Stimulated activated CD8-positive, alpha-beta memory T cell treated with anti-CD3 and anti-CD28 coated beads, Interleukin-4, amount 100 ng/mL, for 24 hours (primary cell): ENCODE measurements at places on chromosomes 1 and 21.
A peak's percentile ranks its signal among the peaks of the same experiment; 100 is the strongest.

GRCh38 chr21:39666681-39667315, 54.1 kb downstream of the B3GALT5 start:
- no peak for DNase-seq

GRCh38 chr1:36520771-36521420, 38.2 kb upstream of the CSF3R start:
- no peak for DNase-seq

DNA sequence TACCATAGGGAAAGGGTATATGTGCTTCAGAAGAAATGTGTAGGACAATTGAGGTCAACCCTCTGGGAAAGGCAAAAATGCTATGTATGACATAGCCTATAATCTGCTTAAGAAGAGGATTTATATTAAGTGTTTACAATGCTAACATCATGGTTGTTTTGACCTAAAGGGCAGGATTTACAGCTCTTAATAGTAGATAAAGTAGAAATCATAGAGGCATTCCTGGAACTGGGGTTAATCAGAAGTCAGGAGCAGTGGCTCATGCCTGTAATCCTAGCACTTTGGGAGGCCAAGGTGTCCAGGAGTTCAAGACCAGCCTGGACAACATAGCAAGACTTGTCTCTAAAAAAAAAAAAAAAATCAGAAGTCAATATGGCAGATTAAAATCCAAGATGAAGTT, 8.7 kb upstream of the RPL11 start:
- no peak for DNase-seq

GRCh38 chr1:179310291-179310690, 16.7 kb downstream of the SOAT1 start:
- no peak for DNase-seq

GRCh38 chr1:246930830-246931548, 759 bp downstream of the AHCTF1 start:
- peak; percentile 31 for DNase-seq

- DNase-seq: no peak
These were observed 190.4 kb downstream of the ZBTB18 start for GRCh38 chr1:244241438-244241837.

- no peak for DNase-seq
These were observed 374.9 kb downstream of the HHAT start for GRCh38 chr1:210703593-210703992.

- DNase-seq: no peak
These were observed 42.4 kb downstream of the TTC39A start for GRCh38 chr1:51287966-51288365.

- DNase-seq: no peak
These were observed 98.9 kb downstream of the DMRTB1 start for GRCh38 chr1:53557830-53558738.

- no peak for DNase-seq
These were observed 292.9 kb downstream of the LTN1 start for GRCh38 chr21:28699596-28700259.

DNA sequence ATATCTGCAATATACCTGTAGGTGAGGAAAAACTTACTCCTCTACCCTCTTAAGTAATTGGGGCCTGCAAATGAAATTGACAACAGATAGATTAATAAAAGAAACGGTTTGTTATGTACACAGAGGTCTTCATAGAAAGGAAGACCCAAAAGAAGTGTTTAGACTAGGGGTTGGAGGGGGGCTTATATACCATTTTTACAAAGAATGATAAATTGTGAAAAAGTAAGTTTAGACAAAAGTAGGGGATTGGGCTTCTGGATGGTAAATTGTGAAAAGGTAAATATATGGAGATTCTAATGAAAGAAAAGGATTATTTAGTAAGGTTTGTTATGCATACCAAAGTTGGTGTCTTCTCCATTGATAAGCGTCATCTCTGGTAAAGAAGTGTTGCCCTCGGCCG, 73.2 kb upstream of the KIAA1614 start:
- DNase-seq: no peak

DNA sequence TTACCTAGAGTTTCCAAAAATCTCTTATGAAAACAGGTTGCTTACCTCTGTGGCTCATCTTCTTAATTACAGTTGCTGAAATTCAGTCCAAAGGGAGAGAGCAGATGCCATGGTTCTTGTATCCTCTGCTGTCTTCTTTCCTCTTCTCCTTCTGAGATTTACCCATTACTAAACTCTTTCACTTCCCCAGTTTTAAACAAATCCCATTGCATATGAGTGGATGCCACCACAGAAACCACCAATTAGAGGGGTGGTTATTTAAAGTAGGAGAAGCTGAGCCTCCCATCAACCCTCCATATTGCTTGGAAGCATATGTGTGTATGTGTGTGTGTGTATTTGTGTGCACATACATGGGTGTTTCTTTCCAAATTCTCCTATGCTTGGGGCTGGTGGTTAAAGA, 128.5 kb upstream of the KCNK1 start:
- DNase-seq: no peak

DNA sequence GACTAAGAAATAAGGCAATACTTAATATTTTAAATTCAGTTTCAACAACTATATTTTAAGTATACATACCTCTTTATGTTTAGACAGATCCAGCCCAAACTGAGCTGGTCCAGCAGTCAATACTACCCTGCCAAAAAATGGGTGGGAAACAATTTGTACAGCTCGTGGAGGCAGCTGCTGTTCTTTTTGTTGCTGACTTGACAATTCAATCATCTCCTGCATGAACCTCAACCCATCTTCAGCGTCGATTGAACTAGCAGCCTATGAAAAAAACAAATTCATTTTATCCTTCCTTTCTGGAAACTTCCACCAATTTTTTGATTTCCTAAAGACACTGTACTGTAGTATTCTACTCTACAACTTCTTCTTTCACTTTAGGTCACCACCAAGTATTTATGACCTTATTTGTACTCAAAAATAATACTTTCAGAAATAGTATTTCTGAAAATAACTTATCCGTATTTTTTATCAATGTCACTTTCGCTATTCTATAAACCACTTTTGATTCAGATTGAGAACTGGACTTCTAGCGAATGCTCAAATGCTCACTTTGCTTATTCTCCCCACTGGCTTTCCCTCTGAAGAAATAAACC, 46.5 kb downstream of the EDEM3 start:
- DNase-seq: no peak

DNA sequence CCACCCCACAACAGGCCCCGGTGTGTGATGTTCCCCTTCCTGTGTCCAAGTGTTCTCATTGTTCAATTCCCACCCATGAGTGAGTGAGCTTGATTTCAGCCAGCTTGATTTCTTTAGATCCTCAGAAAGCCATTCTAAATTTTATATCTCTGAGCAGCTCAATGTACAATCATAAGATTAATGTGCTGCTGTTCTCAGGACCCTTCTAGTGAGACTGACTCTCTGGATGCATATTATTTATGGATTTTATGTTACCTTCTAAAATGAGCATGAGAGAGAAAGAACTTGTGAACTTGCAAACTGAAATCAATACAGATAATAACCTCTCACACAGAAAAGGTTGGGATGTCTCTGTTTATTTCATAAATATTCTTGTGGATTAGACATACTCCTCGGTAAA, 1133.5 kb upstream of the TMPRSS15 start:
- no peak for DNase-seq

GRCh38 chr1:165717918-165718515, 19.7 kb upstream of the ALDH9A1 start:
- no peak for DNase-seq

DNA sequence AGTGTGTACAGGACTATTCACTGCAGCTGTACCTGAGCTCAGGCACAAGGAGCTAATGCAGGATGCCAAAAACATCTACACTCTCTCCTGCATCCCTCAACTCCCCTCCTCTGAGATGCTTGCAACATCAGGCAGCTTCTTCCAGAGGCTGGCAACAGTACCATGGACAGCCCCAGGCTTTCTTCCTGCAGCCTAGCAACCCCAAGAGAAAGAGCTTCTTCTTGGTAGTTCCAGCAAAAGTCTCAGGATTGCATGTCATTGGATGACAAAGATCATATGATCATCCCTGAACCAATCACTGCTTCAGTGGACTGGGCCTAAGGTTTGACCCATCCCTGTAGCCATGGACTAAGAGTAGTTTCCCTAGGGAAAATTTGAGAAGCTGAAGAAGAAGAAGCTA, 46.7 kb downstream of the CAMK2N1 start:
- no peak for DNase-seq

- no peak for DNase-seq
These were observed 58.1 kb downstream of the ZSWIM5 start for GRCh38 chr1:45148209-45148825.

GRCh38 chr1:17539477-17540254, at the start of gene ARHGEF10L:
Gene ARHGEF10L (plus strand): TSS chr1:17539698. CDS start chr1:17580596, 40,898 bp downstream.
- DNase-seq: no peak

DNA sequence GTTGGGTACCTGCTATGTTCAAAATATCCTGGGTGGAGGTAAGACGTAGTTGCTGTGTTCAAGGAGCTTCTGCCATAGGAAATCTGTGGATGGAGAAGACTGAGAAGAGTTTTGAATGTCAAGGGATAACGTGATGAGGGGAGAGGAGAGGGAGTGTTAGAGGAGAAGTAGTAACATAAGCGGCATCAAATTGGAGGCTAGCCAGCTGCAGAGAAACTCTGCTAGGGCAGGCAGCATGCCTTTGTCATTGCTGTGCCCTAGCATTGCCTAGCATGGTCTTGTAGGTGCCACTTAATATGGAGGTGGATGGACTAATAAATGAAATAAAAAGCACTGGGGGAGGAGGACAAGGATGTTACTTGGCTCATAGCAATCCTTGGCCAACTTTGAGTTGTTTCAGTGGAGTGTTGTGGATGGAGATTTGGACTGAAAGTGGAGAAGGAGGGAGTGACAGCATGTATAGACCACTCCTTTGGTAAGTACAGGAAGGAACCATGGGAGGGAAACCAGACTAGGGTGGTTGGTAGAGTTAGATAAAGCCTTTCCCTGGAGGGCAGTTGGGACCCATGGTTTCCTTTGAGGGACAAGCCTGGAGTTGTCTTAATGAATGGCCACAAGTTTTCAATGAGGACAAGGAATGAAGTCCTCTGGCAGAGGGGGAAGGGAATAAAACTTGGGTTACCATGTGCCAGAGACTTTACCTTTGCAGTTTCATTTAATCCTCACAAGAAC, 6.3 kb downstream of the VANGL1 start:
- no peak for DNase-seq

DNA sequence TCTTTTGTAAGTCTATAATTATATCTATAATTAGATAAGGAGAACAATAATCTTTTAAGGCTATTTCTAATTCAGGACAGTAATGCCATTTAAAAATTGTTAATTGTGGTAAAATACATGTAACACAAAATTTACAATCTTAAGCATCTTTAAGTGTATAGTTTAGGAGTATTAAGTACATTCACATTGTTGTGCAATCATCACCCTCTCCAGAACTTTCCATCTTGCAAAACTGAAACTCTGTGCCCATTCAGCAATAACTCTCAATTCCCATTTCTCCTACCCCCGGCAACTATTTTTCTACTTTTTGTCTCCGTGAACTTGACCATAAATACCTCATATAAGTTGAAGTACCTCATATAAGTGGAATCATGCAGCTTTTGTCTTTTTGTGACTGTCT, 93.9 kb upstream of the KCNA3 start:
- DNase-seq: no peak
